IPS DF 6.9 (cell line): ENCODE measurements at places on chromosomes 16 and 17.

- no peak overlapping the region for H3K4me3 ChIP-seq
- H3K27me3 ChIP-seq: no peaks in the 10 kb centered on the region
- no peaks in the 10 kb centered on the region for H3K4me1 ChIP-seq
- no peak overlapping the region for H3K27ac ChIP-seq
Measured at GRCh38 chr17:37689317-37689716, 46.1 kb upstream of the DDX52 start.

DNA sequence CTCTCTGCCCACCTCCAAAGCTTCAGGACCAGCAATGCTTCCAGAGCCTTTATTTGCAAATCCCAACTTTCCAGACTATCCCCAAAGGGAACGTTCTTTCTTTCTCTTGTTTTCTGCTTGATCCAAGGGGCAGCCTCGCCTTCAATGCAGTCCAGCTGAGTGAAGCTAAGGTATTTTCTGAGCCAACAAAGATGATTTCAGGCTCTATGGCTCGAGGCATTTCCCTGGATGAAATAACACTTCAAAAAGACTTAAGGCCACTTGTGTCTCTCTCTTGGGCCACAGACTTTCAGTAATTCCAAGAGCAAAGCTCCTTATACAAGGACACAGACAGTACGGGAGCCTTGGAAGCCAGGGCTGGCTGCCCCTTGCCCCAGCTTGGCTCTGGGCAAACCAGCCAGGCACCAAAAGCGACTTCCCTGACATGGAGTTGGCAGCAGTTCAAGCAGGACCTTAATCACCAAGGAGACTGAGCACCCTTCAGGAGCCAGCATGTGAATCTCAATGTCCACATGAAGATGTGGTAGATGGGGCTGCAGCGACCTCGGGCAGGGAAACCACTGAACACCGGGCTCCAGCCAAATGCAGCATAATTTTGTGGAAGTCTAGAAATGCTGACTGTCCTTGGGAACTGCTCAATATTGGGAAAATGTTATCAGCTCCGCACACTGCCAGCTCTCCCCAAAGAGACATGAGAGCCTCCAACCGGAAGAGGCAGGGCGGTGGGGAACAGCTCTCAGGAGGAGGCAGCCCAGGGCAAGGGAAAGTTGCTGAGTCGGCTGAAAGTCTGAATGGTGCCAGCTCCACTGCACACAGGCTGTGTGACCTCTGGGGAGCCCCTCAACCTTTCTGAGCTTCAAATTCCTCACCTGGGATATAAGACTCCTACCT lies 39.0 kb downstream of the TK2 start:
- H3K4me3 ChIP-seq: no peak overlapping the region
- H3K27ac ChIP-seq: no peak overlapping the region
- peaks cover 2% of the 10 kb centered on the region; the same call in 1 of the 2 replicates for H3K4me1 ChIP-seq
- no peaks in the 10 kb centered on the region for H3K27me3 ChIP-seq
- H3K36me3 ChIP-seq: no peaks in the 10 kb centered on the region

DNA sequence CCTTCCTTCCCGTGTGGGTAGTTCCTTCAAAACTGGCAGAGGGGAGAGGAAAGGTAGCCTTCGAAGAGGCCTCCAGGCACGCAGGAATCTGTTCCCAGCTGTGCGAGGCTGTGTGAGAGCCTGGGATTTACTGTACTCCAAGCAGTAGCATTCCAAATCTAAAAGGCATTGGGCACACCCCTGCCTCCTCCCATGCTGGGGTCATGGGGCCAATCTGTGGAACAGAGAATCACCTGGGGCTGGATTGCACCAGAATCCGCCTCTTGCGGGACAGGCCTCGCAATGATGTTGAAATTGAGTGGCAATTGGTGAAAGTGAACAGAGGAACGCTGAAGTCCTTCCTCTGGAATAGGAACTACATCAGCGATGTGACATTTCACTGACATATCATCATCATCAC lies 72.5 kb upstream of the IRX3 start:
- no peaks in the 10 kb centered on the region for H3K36me3 ChIP-seq
- no peaks in the 10 kb centered on the region for H3K27me3 ChIP-seq
- no peak overlapping the region for H3K4me3 ChIP-seq
- no peak for DNase-seq
- H3K27ac ChIP-seq: no peak overlapping the region

- peaks cover 6% of the 10 kb centered on the region; the same call in 1 of the 2 replicates for H3K27me3 ChIP-seq
- peak overlapping the region; percentile 58; the same call in 1 of the 2 replicates for H3K4me3 ChIP-seq
- H3K4me1 ChIP-seq: no peaks in the 10 kb centered on the region
- DNase-seq: no peak
- no peaks in the 10 kb centered on the region for H3K36me3 ChIP-seq
- no peak overlapping the region for H3K27ac ChIP-seq
Measured at GRCh38 chr16:17469011-17469740, 1.6 kb downstream of the XYLT1 start.

GRCh38 chr16:15529673-15530072 lies 95.3 kb downstream of the BMERB1 start:
- no peak for DNase-seq
- H3K27ac ChIP-seq: no peak overlapping the region
- H3K4me1 ChIP-seq: no peaks in the 10 kb centered on the region
- H3K27me3 ChIP-seq: no peaks in the 10 kb centered on the region

DNA sequence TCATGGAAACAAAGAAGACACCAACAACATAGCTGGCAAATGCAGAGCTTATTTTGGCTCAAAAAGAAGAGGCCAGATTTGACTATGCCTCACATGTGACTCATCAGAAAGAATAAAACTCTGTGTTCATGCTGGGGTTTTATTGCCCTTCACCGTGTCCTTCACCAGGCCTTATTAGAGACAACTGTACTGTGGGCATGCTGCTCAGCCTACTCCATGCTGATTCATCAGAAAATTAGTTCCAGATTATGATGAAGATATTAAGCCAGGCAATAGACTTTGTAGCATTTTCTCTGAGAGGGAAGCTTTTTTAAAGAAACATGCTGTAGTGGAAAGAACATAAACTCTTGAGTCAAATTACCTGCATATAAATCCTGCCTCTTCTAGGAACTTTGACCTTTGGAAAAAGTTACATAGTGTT lies 89.8 kb downstream of the CYB561 start:
- H3K27me3 ChIP-seq: no peaks in the 10 kb centered on the region
- no peak overlapping the region for H3K4me3 ChIP-seq
- no peaks in the 10 kb centered on the region for H3K4me1 ChIP-seq

GRCh38 chr16:86080982-86081381 lies 182.0 kb downstream of the IRF8 start:
- no peaks in the 10 kb centered on the region for H3K36me3 ChIP-seq
- H3K27me3 ChIP-seq: no peaks in the 10 kb centered on the region
- H3K4me1 ChIP-seq: no peaks in the 10 kb centered on the region; the same call in 1 of the 2 replicates
- H3K4me3 ChIP-seq: no peak overlapping the region

GRCh38 chr16:89695875-89696669 lies 5.4 kb downstream of the SPATA2L start:
- DNase-seq: no peak
- H3K27me3 ChIP-seq: no peaks in the 10 kb centered on the region
- H3K27ac ChIP-seq: no peak overlapping the region
- 0 out of 2 replicates have a peak, but pooled peaks cover 4% of the 10 kb centered on the region for H3K4me1 ChIP-seq

GRCh38 chr16:47426806-47427205 lies 34.1 kb downstream of the ITFG1 start:
- H3K27me3 ChIP-seq: no peaks in the 10 kb centered on the region
- H3K4me3 ChIP-seq: no peak overlapping the region
- no peak overlapping the region for H3K27ac ChIP-seq
- DNase-seq: no peak

GRCh38 chr16:50282010-50282538 lies 15.7 kb downstream of the ADCY7 start:
- no peak for DNase-seq
- H3K27me3 ChIP-seq: no peaks in the 10 kb centered on the region
- H3K36me3 ChIP-seq: no peaks in the 10 kb centered on the region
- H3K4me3 ChIP-seq: no peak overlapping the region
- H3K4me1 ChIP-seq: peaks cover 5% of the 10 kb centered on the region

GRCh38 chr16:200388-200787 lies 20.1 kb downstream of the HBQ1 start:
- H3K4me3 ChIP-seq: no peak overlapping the region
- H3K27me3 ChIP-seq: no peaks in the 10 kb centered on the region
- no peak overlapping the region for H3K27ac ChIP-seq
- peaks cover 25% of the 10 kb centered on the region for H3K36me3 ChIP-seq
- DNase-seq: no peak
- H3K4me1 ChIP-seq: no peaks in the 10 kb centered on the region

DNA sequence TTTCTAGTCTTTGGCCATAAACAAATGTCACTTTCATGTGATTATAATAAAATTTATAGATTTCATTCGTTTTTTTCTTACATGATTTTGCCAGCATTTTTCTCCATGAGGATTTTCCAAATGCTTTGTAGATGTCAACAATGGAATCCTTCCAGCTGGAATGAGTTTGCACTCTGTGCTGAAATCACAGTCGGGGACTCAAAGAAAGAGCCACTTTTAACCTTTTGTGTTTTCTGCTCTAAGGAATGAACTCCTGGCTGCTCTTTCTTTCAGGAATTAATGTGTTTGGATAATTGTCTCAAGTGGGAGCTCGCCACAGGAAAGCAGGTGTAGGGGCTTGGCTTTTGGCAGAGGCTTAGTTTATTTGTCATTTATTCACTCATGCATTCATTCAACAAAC lies 372.3 kb upstream of the SALL1 start:
- no peaks in the 10 kb centered on the region for H3K4me1 ChIP-seq
- H3K4me3 ChIP-seq: no peak overlapping the region
- H3K36me3 ChIP-seq: no peaks in the 10 kb centered on the region
- DNase-seq: no peak

GRCh38 chr17:14921936-14922335 lies 343.2 kb downstream of the PMP22 start:
- no peak for DNase-seq
- no peak overlapping the region for H3K27ac ChIP-seq
- H3K4me1 ChIP-seq: peaks cover 3% of the 10 kb centered on the region; the same call in 1 of the 2 replicates
- no peaks in the 10 kb centered on the region for H3K27me3 ChIP-seq

- no peaks in the 10 kb centered on the region; the same call in 1 of the 2 replicates for H3K4me1 ChIP-seq
- no peak overlapping the region for H3K4me3 ChIP-seq
- no peaks in the 10 kb centered on the region; the same call in 1 of the 2 replicates for H3K27me3 ChIP-seq
Measured at GRCh38 chr17:14794961-14795360, 470.2 kb downstream of the PMP22 start.

GRCh38 chr16:49876716-49877129 lies 20.8 kb upstream of the ZNF423 start:
- H3K4me3 ChIP-seq: peak overlapping the region; percentile 34; the same call in 1 of the 2 replicates
- no peaks in the 10 kb centered on the region; the same call in 1 of the 2 replicates for H3K4me1 ChIP-seq
- H3K27me3 ChIP-seq: no peaks in the 10 kb centered on the region
- H3K27ac ChIP-seq: no peak overlapping the region

DNA sequence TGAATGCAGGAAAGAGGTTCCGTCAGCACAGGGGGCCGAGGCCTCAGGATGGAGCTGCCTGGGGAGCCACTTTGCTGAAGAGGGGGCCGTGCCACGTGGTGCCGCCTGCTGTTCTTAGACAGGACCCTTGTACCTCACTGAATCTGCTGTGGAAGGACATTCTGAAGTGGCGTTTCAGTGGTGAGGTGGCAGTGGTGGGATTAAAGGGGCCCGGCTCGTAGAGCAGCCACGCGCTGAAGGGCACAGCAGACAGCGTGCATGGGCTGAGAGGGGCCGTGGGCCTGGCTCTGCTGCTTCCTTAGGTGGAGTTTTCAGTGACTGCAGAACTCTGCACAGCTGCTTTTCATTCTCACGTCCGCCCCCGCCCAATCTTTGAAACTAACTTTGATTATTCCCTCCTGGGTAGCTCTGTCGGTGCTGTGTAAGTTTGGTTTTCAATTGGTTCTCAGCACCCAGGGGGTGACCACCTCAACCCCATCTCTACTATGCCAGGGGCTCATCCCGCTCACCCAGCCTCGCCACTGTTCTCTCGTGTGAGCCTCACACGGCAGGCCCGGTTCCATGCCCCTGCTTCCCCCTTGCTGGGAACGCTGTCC lies 70.3 kb downstream of the SEC14L1 start:
- H3K4me1 ChIP-seq: no peaks in the 10 kb centered on the region
- no peak for DNase-seq
- H3K27me3 ChIP-seq: no peaks in the 10 kb centered on the region
- H3K4me3 ChIP-seq: no peak overlapping the region
- peaks cover 22% of the 10 kb centered on the region; the same call in 1 of the 2 replicates for H3K36me3 ChIP-seq

DNA sequence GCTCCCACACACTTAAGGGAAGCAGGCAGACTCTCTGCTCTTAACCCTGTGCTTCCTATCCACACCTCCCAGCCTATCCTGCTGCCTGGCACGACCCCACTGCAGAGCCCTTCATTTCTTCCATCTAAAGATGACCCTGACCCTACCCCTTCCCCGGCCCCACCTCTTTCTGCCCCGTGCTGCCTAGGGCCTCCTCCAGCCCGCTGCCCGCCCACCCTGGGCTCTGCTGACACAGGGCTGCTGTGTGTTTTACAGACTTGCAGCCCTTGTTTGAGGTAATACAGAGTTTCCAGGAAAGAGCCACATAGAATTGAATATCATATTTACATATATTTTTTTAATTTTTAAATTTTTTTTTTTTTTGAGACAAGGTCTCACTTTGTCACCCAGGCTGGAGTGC lies 42.0 kb downstream of the MEOX1 start:
- no peaks in the 10 kb centered on the region for H3K27me3 ChIP-seq
- no peaks in the 10 kb centered on the region for H3K36me3 ChIP-seq
- no peak for DNase-seq
- H3K4me1 ChIP-seq: no peaks in the 10 kb centered on the region

GRCh38 chr17:77353684-77354419 lies 213.1 kb downstream of the SEC14L1 start:
- H3K27ac ChIP-seq: no peak overlapping the region
- peaks cover 6% of the 10 kb centered on the region for H3K4me1 ChIP-seq
- H3K36me3 ChIP-seq: no peaks in the 10 kb centered on the region

- no peaks in the 10 kb centered on the region for H3K27me3 ChIP-seq
- H3K36me3 ChIP-seq: no peaks in the 10 kb centered on the region
- H3K4me3 ChIP-seq: no peak overlapping the region
- peaks cover 19% of the 10 kb centered on the region for H3K4me1 ChIP-seq
- DNase-seq: no peak
Measured at GRCh38 chr16:4940719-4941118, 3.8 kb upstream of the PPL start.

GRCh38 chr16:27175888-27176287 lies 27.4 kb upstream of the KDM8 start:
- no peak overlapping the region for H3K4me3 ChIP-seq
- no peak for DNase-seq
- no peaks in the 10 kb centered on the region for H3K27me3 ChIP-seq
- peaks cover 1% of the 10 kb centered on the region; the same call in 1 of the 2 replicates for H3K4me1 ChIP-seq
- H3K27ac ChIP-seq: no peak overlapping the region

DNA sequence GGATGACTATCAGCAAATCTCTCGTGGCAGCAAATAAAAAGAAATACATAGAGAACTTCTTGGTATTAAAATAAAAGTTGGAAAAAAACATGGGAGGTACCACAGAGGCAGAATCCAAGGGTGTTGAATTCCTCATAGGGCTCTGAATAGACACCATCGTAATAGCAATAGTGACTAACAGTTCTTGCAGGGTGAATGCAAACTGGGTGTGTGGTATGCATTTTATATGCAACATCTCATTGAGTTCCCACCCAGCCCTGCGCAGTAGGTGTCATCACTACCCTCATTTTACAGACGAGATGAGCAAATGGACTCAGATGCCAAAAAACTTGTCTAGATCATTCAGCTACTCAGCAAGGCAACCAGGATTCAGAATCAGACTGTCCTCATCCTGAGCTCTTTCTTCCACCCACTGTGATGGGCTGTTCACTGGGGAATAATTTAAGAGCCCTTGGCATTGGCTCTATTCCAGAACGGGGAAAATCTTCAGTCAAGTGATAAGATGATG lies 354.6 kb upstream of the CDH11 start:
- H3K27ac ChIP-seq: no peak overlapping the region
- no peaks in the 10 kb centered on the region for H3K27me3 ChIP-seq
